T1000 (cell line): ENCODE measurements at places on chromosomes 13 and 19.

DNA sequence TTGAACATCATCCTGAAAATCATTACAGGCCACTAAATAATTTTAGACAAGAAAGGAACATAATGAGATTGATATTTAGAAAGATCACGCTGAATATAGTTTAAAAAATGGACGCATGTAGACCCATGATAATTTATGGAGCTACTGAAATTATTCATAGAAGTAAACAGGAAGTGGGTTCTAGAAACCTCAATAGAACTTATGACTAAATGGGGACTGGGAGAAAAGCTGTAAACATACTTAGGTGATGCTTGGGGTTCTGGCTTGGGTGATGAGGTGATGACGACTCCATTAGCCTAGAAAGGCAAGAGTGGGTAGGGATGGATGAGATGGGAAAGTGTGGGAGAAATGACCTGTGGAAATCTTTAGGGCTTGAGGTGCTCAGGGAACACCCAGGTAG, 484.0 kb downstream of the MYO16 start:
- DNase-seq: no peak

DNA sequence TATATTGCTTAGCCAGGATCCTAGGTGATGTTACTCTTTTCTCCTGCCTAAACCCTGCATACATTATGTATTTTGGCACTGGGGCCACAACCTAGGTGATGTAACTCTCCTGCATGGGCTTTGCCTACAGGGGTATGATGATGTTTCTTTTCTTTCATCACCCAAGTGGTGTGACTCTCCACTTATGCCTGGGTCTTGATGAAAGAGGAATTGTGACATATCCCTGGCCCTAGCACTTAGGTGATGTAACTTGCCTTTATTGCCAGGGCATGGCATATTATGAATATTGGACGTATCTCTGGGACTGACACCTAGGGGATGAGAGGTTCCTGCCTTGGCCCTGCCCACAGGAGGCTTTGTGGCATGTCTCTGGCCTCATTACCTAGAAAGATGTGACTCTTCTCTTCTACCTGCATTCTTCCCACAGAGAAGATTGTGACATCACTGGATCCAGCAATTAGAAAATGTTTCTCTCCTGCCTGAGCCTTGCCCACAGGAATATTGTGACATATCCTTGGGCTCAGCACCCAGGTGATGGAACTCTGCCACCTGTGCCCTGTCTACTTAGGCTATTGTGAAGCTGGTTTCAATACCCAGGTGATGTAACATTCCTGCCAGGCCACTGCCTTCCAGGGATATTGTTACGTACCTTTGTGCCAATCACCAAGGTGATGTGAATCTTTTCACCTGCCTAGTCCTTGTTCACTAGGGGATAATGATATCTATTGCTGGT, 27.3 kb upstream of the ZNF254 start:
- DNase-seq: no peak

- DNase-seq: no peak
These were observed 330.1 kb downstream of the UQCRFS1 start for GRCh38 chr19:28882818-28883217.

DNA sequence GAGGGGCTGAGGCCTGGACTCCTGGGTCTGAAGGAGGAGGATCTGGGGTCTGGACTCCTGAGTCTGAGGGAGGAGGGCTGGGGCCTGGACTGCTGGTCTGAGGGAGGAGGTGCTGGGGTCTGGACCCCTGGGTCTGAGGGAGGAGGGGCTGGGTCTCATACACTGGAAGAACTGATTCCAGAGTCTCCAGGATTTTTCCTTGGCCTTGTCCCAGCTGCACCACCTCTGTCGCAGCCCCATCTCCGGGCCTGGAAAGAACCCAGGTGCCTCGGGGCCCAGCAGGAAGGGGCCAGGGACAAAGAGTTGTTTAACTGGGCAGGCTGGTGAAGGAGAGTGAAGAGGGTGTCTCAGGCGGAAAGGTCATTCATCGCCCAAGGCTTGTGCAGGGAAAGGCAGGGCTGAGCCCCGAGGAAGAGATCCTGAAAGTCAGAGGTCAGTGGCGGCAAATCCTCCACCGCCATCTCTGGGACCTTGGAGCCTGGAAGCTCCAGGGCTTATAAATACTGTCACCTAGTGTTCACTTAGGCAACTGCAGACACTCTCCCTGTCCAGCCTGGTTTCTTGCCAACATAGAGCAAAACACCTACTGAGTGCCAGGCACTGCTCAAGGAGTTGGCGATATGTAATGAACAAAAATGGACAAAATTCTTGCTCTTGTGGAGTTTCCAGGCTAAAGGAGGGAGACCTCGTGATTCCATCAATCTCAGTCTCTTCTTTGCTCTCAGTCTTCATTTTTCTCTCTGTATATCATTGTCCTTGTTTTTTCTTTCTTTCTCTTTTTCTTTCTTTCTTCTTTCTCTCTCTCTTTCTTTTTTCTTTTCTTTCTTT, 4.4 kb upstream of the KCNN4 start:
- peak; percentile 44 for DNase-seq

- no peak for DNase-seq
These were observed 81.7 kb downstream of the KLF12 start for GRCh38 chr13:74052402-74052928.

GRCh38 chr13:23289917-23290357, 109.2 kb downstream of the SGCG start:
- DNase-seq: peak; percentile 12

- no peak for DNase-seq
These were observed 171.8 kb downstream of the STK24 start for GRCh38 chr13:98405107-98405571.

- no peak for DNase-seq
These were observed 8.6 kb downstream of the CYTH2 start for GRCh38 chr19:48477698-48478338.

DNA sequence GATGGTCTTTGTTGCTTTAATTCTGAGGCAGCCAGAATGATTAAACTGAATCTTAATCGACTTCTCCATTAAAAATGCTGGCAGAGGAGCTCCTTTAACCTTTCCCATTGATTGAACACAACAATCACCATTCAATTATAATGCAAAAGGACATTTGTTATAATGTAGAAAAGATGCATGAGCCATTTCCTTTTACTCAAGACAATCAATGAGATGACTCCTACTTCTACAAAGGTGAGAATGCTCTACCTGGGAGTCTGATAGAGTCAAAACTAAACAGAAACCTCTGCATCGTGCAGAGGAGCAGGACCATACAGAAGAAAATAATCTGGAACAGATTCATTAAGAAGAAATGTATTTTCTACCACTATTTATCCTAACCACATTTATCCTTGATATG, 253.6 kb upstream of the DACH1 start:
- DNase-seq: no peak

DNA sequence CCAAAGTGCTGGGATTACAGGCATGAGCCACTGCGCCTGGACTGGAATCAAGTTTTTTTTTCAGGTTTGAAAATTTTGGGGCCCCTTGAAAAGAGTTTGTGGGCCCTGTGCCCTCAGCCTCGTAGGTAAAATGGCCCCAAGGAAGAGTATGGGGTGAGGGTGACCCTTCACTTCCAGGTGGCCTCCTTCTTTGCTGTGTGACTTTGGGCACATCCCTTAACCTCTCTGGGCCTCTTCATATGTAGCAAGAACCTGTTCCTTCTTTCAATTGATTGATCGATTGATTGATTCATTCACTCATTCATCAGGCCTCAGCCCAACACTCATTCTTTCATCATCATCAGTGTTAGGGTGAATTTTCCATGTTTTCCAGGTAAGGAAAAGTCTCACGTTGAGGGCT, 3.4 kb upstream of the TMEM221 start:
- no peak for DNase-seq

- DNase-seq: peak; percentile 84
These were observed 4.2 kb downstream of the PRR36 start for GRCh38 chr19:7869910-7870511.

DNA sequence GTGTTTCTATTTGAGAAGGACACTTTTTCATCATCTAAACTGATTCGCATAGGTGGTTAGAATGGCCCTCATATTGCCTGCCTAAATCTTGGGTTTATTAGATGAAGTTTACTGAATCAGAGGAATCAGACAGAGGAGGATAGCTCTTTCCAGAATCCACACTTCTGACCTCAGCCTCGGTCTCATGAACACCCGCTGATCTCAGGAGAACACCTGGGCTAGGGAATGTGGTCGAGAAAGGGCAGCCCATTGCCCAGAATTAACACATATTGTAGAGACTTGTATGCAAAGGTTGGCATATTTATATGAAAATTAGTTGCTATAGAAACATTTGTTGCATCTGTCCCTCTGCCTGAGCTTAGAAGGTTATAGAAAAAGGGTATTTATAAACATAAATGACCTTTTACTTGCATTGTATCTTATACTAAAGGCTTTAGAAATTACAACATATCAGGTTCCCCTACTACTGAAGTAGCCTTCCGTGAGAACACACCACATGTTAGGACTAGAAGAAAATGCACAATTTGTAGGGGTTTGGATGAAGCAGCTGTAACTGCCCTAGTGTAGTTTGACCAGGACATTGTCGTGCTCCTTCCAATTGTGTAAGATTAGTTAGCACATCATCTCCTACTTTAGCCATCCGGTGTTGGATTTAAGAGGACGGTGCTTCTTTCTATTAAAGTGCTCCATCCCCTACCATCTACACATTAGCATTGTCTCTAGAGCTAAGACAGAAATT, 103.8 kb downstream of the TNFRSF19 start:
- DNase-seq: no peak

- no peak for DNase-seq
These were observed 33.1 kb downstream of the HPN start for GRCh38 chr19:35074426-35075201.

- DNase-seq: no peak
These were observed 4.5 kb downstream of the GNG8 start for GRCh38 chr19:46631481-46631880.

- DNase-seq: no peak
These were observed 11.1 kb downstream of the PALM start for GRCh38 chr19:719636-720344.

DNA sequence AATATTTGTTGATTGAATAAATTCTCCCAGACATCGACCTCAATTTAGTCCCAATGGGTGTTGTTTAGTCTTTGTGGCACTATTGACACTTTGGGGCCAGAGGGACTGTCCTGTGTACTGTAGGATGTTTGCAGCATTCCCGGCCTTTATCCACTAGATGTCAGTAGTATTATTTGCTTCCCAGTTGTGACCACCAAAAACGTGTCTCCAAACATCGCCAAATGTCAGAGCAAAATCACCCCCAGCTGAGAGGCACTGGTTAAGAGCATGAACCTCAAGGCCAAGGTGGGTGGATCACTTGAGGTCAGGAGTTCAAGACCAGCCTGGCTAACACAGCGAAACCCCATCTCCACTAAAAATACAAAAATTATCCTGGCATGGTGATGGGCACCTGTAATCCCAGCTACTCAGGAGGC, 15.4 kb downstream of the NLRP12 start:
- DNase-seq: no peak

GRCh38 chr13:41162151-41162550, 29.5 kb upstream of the KBTBD6 start:
- DNase-seq: no peak

- DNase-seq: no peak
These were observed 85.4 kb downstream of the KLF12 start for GRCh38 chr13:74048756-74049155.

DNA sequence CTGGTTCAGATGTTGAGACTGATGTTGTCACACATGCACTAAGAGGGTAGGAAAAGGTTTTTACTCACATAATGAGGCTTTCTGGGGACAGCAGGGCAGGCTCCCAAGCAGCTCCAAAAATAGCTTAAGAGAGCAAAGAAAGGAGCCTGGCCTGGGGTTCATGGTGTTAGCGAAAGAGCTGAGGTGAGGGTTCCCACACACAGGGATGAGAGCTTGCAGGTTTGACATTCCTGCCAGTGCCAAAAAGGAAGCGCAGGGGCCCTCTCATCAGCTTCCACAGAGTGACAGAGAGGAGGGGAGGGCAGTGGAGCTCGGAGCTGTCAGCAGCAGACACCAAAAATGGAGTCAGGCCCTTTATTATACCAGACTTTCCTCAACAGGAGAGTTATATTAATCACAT, 65.5 kb upstream of the FAM216B start:
- no peak for DNase-seq

GRCh38 chr19:48752496-48753365, at the start of gene FUT1:
TSS of gene FUT1 (minus strand) at chr19:48752641. CDS start at chr19:48751281, 1,360 bp downstream.
- DNase-seq: no peak

- no peak for DNase-seq
These were observed 19.6 kb downstream of the C19orf81 start for GRCh38 chr19:50668879-50669278.

- no peak for DNase-seq
These were observed 3.2 kb downstream of the IFNL1 start for GRCh38 chr19:39299404-39299803.

DNA sequence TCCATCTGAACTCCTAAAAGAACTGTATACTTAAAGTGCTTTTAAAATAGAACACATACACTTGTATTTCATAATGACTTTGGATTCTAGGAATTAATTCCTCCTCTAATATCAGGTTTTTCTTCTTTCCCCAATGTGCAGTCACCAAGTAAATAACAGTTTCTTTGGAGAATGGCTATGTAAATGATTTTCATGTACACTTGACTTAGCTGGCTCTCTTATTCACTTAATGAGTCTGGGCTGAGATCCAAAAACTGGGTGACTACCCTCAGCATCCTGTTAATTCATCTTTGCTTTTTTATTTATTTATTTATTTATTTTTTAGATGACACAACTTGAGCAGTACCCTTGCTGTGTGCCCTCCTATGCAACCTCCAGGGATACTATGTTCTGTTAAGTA, 1003.7 kb downstream of the SLITRK1 start:
- DNase-seq: no peak

DNA sequence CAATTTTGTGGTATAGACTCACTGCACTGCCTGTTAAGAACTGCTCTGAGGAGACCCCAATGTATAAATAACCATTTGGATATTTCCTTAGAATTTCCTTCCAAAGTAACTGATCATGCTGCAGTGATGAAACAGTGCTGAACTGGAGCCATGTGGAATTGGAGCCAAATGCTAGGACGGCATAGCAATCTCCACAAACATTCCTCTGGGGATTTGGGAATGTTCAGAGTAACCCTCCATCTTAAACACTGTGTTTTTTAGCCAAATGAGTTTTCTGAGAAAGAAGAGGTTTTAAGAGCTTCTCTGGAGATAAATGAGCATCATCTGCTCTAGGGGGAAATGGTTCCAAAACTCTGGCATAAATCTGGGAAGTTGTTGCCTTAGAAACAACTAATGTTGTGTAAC, 98.2 kb downstream of the OLFM4 start:
- no peak for DNase-seq

DNA sequence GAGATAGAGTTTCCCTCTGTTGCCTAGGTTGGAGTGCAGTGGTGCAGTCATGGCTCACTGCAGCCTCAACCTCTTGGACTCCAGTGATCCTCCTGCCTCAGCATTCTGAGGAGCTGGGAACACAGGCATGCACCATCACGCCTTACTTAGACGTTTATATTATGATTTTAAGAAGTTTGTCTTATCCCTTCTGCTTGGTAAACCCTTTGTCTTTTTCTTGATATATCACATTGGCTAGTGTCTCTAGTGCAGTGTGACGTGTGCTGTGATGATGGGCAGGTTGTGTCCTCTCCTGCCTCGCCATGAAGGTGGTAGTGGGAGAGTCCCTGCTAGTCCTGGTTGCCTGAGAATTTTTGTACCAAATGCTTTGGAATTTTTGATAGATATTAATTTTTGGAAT, 93.9 kb downstream of the KDM4B start:
- DNase-seq: no peak

- DNase-seq: no peak
These were observed 30.5 kb upstream of the TPTE2 start for GRCh38 chr13:19591864-19592263.

- no peak for DNase-seq
These were observed 21.2 kb downstream of the MISP start for GRCh38 chr19:772063-772462.
